CD4-positive, alpha-beta T cell treated with Interleukin-17A for 4 hours (primary cell): ENCODE measurements at places on chromosomes 4 and X.
A peak's percentile ranks its signal among the peaks of the same experiment; 100 is the strongest.

DNA sequence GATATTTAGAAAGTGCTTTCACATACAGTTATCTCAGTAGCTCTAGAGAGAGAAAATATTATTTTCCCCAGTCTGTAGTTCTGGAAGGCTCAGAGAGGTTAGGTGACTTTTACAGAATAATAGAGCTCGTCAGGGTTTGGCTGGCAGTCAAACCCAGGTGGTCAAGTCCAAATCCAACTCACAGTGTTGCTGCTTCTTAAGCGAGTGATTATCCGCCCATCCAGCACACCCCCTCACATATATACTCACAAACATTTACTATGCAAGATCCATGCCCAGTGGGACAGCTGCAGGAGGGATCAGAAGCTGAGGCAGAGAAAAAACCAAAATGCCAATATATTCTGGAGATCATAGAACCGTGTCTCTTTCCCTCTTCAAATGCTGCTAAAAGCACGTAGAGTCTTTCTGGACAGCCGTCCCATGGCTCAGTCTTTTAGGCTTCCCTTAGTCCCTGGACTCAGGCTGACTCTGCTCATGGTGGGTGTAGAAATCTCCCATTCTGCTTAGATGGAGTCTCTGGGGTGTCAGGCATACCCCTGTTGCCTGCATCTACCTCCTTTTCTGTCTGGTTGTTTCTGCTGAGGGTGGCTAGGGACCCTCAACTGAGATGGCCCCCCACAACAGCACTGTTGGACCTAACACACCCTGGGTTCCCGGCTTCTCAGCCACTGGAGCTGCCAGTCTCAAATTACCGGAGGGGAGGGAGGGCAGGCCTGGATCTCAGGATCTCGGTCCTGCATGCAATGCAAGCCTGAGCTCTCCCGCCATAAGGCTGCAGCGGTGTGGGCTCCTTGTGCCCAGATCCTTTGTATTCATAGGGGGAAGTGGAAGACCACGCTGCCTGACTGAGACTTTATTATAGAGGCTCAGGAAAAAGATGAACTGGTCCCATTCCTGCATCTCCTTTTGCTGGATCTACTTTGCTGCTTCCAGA is at the start of gene CHRNA9:
TSS of gene CHRNA9 (plus strand) at position 743 of the 934 bp plus-strand sequence. CDS start at position 878, 135 bp downstream.
- no peak for DNase-seq

DNA sequence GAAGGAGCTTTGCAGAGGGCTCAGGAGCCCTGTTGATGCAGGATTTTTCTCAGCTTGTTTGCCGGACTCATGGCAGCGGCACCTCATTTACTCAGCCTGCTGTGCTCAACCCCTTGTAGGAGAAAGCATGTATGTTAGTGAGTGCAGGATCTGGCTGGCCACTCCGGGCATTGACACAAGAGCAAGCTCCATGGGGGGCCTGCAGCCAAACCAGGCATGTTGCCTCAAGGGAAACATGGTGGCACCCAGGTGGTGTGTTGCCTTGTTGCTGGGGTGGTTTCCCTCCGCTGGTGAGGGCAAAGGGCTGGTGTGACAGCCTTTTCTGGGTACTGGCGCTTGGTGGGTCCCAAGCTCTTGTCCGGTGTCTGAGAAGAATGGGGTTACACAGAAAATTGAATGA is 189.3 kb upstream of the ANXA3 start:
- no peak for DNase-seq

GRCh38 chr4:135065366-135065765 is 863.8 kb upstream of the PABPC4L start:
- DNase-seq: no peak

- no peak for DNase-seq
Measured at GRCh38 chr4:1808851-1809753, 16.0 kb downstream of the FGFR3 start.

DNA sequence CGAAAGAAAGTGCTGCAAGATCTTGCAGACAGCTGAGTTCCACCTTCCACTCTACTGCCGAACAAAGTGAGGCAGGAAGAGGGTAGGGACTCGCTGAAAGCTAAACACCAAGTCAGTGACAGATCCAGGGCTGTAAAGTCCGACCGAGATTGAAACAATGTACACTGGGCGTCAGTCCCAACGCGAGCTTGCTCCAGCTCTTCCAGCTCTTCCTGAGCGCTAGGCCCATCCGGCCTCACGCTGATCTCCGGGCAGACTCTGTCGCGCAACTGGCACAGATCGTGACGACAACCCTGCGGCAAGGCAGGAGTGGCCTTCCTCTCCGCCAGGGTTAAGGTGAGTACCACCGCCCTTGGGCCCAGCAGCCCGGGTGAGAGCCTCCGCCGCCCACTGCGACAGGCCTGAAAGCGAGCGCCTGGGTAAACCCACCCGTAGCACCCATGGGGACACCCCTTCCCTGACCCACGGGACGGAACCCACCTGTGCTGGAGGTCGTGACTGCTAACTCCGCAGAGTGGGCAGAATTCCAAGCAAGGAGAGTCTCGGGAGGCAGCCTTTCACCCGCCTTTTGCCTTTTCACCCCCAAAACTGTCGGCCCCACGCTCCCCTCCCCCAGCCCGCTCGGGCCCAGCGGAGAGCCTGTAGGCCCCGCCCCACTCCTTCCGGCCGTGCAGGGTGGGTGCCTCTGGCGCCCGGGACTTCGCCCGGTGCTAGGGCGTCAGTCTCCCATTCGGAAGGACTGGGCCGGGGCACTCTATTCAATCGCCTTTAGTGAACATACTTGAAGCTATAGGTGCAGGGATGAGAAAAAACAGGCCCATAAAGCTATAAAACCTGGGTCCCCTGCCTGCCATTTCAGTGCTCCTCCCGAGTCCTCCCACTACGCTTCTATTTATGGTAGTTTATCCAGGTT is at the start of gene TMLHE:
TSS of gene TMLHE (minus strand) at position 641 of the 913 bp plus-strand sequence. CDS start 67,676 bp downstream, outside the sequence.
- peak; percentile 73 for DNase-seq

DNA sequence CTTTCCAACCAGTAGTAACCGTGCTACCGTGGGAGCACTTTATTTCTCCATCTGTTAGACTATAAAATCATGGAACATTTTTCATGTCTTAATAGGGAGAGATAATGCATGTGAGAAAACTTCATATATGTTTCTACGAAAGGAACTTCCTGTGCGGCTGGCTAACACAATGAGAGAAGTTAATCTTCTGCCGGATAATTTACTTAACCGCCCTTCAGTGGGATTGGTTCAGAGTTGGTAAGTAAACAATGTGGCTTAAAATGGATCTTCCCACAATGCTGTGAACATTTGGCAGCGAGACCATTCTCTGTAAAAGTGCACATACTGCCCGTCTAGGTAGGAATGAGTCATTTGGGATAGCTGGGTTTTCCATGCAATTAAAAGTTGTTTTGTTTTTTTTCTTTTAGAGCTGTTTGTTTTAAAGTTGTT is 29.6 kb downstream of the PDK3 start:
- no peak for DNase-seq

DNA sequence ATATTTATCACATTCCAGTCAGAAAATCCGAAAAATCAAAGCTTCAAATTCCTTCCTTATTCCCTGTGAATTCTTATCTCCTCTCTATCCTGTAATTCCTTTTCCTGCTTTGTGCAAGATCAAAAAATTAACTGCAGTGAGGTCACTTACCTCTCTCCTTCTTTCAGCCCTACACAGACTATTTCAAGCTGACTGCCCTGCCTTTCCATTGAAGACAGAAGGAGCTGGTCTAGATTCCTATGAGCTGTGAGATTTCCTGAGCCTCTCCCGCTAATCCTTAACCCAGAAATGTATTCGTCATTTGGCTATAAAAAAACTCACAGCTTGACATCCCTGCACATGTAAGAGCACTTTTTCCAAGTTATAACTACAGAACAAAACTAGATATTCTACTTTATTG is 26.6 kb downstream of the TRIML2 start:
- no peak for DNase-seq

DNA sequence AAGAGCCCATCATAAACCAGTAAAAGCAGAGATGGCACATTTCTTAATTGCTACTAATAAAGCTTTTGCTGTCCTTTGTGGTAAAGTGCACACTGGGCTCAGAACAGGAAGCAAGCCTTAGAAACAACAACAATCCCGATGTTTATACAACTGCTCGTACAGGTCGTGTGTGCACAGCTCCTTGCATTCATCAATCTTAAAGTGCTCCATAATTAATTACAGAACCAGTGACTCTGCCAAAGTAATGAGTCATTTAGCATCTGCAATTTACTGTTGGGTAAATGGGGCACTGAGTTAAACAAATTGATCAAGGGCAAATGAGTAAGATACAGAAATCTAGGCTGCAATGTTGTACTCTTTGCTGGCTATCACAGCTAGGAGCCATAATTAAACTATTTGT is 61.3 kb upstream of the TXK start:
- no peak for DNase-seq

GRCh38 chr4:173046144-173046543 is 122.5 kb upstream of the GALNT7 start:
- no peak for DNase-seq

- peak; percentile 30 for DNase-seq
Measured at GRCh38 chr4:80989921-80990544, 40.5 kb upstream of the BMP3 start.

DNA sequence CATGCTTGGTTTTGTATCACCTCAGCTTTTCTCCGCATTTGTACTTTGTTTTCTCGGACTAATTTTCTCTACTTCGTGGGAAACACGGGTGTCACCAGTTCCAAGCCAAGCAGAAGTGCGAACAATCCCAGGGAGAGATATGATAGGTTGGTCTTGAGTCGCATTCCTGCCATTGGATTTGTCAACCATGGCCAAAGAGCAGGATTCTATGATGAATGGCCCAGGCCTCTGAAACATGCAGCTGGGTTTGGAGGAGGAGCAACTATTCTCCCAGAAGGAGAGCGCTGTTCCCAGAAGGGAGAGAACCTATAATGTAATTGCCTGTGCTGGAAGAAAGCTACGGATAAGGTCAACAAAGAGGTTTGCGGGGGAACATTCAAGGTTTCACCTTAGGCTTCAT is 10.3 kb upstream of the FGFBP1 start:
- DNase-seq: no peak

DNA sequence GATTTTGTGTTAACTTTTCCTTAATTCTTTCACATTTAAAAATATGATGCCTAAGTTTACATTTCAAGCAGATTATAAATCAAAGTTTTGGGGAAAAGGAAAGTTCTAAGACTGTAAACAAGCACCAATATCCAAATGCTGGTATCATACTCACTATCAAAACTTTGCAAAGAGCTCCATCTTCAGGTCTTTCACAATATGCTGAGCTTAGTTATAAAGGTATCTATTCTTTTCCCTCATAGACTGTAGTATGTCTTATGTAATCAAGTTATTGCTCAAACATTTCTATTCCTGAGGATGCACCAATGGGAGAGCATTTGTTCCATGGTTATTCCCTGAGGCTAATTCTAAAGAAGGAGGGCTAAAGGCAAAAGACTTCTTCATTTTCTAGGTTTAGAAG is 207.9 kb upstream of the FAM241A start:
- DNase-seq: no peak

DNA sequence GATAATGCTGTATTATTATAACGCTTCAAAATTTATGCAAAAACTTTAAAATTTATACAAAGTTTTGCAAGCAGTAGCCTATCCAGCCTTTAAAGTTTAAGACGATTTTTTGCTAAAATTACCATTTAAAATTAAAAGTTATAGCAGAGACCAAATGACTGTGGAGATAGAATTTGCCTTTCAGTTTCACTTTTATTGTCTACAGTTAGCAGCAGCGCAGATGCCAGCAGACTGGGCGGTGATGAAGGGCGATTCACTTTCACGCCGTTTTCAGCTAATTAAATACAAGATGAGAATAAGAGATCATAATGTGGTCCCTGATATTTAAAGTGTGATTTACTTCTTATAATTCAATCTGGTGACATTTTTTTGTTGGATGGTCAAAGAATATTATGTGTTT is 1381.5 kb upstream of the ADGRL3 start:
- no peak for DNase-seq

DNA sequence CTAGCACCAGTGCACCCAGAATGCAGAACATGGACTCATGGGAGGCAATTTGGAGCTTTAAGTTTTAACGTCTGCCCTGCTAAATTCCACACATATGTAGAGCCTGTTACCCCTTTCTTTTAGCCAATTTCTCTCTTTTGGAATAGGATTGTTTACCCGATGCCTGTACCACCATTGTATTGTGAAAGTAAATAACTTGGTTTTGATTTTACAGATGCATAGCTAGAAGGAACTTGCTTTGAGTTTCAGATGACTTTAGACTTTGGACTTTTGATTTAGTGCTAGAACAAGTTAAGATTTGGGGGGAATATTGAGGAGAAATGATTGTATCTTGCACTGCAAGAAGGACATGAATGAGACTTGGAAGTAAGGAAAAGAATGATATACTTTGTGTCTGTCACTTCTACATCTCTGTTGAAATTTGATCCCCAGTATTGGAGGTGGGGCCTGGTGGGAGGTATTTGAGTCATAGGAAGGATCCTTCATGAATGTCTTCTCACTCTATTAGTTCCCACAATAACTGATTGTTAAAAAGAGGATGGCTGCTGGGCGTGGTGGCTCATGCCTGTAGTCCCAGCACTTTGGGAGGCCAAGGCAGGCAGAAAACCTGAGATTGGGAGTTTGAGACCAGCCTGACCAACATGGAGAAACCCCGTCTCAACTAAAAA is 794.8 kb upstream of the LCORL start:
- no peak for DNase-seq

DNA sequence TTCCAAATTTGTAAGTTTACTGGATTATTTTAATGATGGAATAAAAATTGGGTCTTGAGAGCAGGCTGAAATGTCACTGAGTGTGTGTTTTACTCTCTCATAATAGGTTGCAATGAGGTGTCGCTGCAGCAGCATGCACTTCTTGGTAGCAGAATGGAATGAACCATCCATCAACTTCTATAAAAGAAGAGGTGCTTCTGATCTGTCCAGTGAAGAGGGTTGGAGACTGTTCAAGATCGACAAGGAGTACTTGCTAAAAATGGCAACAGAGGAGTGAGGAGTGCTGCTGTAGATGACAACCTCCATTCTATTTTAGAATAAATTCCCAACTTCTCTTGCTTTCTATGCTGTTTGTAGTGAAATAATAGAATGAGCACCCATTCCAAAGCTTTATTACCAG is 2.6 kb downstream of the SAT1 start:
- DNase-seq: no peak

- no peak for DNase-seq
Measured at GRCh38 chr4:97670703-97671269, 472.5 kb downstream of the STPG2 start.

GRCh38 chr4:156495836-156496235 is 475.8 kb downstream of the PDGFC start:
- no peak for DNase-seq

DNA sequence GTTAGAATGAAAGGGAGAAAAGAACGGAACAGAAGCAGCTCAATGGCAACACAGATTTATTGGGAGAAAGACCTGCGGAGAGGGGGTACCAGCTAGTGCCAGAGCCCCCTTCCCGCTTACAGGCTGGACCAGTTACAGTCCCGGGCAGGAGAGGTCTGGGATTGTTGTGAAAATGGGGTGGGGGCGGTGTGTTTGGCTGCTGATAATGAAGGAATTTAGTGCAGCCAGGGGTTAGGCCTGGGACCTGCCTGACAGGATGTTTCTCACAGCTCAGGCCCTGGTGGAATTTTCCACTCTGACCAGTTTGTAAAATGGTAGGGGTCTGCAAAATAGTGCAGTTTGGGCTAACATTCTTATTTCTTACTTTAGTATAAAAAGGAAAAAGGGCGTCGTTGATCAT is 75.4 kb upstream of the SPIN4 start:
- DNase-seq: no peak
